ENCODE measurements at places on chromosomes 4 and X.

DNA sequence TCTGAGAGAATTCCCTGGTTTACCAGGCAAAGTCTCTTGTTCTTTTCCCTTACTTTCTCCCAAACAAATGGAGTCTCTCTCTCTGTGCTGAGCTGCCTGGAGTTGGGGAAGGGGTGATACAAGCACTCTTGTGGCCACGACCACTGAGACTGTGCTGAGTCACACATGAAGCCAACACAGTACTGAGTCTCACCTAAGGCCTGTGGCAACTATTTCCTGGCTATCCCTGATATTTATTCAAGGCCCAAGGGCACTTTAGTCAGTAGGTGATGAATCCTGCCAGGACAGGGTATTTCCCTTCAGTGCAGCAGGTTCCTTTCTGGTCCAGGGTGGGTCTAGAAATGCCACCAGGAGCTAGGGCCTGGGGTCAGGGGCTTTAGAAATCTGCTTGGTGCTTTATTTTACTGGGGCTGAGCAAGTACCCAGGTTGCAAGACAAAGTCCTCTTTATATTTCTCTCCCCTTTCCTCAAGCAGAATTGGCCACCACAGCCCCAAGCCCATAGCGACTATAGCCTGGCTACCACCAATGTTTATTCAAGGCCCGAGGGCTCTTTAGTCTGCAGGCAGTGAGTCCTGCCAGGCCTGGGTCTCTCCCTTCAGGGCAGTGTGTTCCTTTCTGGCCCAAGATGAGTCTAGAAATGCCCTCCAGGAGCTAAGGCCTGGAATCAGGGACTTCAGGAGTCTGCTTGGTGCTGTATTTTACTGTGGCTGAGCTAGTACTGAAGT, 10.5 kb downstream of the ARL13A start:
- DNase-seq, result no peak

- DNase-seq, result no peak
Measured at GRCh38 chrX:151896734-151897474, 15.8 kb upstream of the MAGEA4 start.

DNA sequence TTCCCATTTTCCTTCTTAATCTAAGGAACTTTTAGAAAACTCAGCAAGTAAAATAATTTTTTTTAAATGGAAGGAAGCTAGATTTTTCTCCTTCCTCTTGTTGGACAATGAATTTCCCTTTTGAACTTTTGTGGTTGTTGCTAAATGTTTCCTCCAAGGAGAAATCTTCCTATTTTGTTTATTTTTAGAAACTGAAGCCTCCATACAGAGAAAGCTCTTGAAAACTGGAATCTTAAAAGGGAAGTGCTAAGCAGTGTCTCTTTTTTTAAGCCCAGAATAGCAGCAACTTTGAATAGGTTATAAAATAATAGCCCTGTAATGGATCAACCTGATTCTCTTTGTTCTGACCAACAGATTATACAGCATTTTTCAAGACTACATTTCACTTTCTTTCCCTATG, 15.1 kb upstream of the DCLK2 start:
- no peak for DNase-seq

DNA sequence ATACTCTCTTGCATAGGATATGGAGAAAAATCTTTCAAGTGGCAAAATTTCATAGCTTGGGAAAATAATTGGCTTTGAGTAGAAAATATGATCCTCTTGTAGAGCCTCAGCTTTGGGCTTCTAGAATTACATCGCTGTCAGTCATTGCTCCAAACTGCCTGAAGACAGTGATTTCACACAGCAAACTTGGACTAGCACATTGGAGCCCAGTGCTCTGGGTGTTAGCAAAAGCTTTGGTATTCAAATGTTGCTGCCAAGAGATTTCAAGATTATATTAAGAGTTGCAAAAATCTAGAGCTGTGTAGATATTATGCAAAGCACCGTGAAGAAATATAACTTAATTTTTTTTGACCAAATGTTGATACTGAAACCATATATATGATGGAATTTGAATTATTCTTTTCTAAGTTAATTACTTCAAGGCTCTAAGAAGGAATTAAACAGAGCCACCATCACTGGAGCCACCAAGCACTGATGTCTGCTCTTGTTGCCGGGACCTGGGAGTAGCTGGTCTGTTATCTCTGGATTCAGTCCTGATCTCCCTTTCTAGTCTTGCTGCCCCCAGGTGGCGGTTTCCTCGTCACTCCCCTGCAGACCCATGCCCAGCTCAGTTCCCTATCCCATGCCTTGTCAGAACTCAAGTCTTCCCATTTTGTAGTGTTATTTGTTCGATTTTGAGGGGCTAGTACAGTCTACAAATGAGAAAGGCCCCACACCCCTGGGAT, 260.7 kb upstream of the SFRP2 start:
- DNase-seq, result no peak

- DNase-seq, result no peak
Measured at GRCh38 chr4:173073939-173074500, 94.6 kb upstream of the GALNT7 start.

DNA sequence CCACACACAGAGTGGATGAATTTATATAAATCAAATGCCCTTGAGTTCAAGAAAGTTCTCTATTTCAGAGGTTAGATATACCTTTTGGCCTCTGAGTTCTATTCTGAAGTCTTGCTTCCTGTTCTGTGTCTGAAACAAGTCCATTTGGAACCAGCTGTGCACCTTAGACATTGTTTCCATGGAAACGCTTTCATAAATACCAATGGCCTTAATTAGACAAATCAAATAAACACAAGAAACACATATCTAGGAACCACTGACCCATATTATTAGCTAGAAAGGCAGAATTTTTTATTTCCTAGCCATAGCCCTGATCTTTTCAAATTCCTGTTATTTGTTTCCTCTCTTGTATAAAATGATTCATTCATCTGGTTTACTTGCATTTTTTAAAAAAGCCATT, 8.4 kb upstream of the C4orf54 start:
- DNase-seq, result no peak

DNA sequence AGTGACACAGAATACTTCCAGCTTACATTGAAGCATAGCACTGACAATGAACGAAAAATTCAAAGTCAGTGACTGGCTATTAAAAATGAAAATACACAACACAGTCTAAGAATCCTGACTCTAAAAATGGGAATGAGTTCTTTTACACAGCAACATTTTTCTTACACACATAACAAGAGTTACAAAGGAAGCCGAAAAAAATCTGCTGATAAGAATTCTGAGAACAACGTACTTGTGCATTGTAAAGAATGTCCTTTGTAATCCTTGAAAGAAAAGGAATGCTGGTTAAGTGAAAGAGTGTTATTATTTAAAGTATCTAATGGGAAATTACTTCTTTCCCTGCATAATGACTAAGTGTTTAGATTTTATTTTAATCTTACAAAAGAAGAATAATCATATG, 199.4 kb downstream of the PRDM5 start:
- DNase-seq, result no peak

DNA sequence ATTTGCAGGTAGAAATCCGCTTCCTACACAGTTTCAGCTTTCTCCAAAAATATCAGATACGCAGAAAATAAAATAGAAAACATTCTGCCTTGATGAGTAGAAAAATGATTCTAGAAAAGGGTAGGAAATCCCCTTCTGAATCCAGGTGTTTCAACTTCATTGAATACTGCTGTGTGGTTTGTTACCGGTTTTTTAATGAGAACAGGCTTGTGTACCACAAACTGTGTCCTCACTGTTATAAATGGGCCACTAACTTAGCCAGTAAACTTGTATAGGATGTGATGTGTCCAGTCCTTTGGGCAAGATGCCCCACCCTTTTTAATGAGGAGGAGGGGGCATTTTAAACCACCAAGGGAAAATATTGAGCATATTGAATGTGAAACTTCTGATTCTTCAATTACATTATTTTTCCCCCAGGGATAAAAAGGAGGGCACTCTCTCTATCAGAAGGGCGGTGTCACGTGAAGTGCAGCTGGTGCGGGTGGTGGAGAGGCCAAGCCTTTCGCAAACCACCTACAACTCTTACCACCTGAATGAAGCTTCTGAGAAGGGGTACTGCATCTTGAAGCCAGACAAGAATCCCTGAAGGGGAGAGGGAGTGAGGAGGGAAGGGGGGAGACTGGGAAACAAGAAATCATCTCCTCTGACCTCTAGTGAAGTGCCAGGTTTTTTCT, 4.5 kb downstream of the CXXC4 start:
- DNase-seq, result no peak

DNA sequence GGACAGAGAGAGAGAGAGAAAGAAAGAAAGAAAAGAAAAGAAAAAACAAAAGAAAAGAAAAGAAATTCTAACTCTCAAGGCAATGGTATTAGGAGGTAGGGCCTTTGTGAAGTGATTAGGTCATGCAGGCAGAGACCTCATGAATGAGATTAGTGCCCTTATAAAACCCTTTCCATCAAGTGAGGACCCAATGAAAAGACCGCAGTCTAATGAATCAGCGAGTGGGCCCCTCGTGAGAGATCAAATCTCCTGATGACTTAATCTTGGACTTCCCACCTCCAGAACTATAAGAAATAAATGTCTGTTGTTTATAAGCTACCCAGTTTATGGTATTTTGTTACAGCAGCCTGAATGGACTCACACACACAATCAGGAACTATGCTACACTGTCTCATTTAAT, 16.9 kb downstream of the AASDH start:
- no peak for DNase-seq

- DNase-seq, result no peak
Measured at GRCh38 chr4:1839282-1839681, 16.7 kb downstream of the LETM1 start.

- no peak for DNase-seq
Measured at GRCh38 chr4:171650543-171650942, 162.7 kb upstream of the GALNTL6 start.

DNA sequence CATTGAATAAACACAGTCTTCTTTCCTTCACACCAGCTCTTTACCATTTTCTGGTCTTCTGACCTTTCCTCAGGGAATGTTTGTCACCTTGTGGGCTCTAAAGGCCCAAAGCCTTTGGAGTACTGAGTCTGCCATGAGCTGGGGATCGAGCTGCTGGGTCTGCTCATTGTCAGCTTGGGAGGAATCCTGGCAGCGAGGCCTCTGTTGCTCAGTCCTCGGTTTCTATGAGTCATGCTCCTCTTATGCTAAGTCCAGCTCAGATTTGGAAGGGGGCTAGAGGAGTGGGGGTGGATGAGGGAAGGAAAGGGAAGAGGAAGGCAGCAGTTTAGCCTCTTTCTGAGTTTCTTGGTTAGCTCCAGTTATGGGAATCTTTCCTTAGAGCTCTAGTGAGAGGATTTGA, 31.1 kb downstream of the NHSL2 start:
- no peak for DNase-seq

- DNase-seq, result no peak
Measured at GRCh38 chr4:110287130-110287529, 88.7 kb upstream of the ELOVL6 start.

- no peak for DNase-seq
Measured at GRCh38 chrX:133709501-133709900, 275.9 kb downstream of the GPC3 start.

GRCh38 chr4:25103418-25103817, 56.8 kb downstream of the SEPSECS start:
- peak; percentile 71 for DNase-seq

DNA sequence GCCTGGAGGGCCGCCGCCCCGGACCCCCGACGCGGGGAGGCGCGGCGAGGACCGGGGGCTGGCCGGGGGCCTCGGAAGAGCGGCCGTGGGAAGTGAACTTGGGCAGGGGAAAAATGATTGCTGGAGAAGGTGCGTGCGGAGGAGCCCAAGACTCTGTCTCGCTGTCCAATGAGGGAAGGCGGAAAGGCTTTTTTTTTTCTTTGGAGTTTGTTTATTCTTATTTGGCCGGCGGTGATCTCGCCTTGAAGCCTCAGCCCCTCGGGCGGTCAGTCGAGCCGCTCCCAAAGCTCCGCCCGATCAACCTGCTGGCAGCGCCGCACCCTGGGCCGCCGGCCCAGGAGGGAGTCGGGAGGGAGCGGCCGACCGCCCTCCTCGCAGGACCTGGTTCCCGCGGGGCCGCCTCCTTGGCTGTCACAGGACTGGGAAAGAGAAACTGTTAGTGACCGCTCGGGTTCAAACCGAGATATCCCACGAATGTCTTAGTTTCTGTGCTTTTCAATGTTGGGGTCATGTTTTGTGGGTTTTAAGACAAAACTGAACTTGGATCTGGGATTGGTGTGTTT, 2.5 kb downstream of the CPEB2 start:
- DNase-seq, result peak; percentile 91

- DNase-seq, result no peak
Measured at GRCh38 chr4:144705601-144706590, 59.9 kb downstream of the HHIP start.

DNA sequence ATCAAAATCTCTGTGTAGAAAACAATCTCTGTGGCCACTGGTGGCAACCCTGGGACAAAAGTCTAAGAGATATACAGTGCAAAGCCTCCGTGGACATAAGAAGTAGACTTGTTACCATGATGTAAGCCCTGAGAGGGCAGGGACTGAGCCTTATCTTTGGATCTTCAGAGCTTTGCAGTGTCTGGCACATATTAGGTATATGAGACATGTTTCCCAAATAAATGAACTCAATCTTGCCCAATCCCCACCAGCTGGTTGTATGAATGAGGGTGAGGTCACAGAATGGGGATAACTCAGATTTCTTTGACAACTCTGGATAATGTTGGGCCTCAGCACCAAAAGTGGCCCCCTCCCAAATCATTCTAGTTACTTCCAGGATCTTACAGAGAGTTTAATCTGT, 511.4 kb upstream of the DIPK2B start:
- DNase-seq, result no peak

- DNase-seq, result no peak
Measured at GRCh38 chr4:6410068-6410467, 62.3 kb downstream of the PPP2R2C start.

DNA sequence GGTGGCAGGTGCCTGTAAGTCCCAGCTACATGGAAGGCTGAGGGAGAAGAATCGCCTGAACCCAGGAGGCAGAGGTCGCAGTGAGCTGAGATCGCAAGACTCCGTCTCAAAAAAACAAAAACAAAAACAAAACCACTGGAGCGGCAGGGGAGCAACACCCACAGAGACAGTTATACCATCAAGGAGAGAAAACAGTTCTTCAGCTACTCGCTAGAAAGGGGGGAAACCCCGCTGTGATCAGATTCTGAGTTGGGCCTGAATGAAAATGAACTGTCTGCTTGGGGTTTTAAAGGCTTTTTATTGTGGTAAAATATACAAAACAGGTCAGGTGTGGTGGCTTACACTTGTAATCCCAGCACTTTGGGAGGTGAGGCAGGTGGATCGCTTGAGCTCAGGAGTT, 16.8 kb upstream of the IRAK1 start:
- DNase-seq, result no peak

DNA sequence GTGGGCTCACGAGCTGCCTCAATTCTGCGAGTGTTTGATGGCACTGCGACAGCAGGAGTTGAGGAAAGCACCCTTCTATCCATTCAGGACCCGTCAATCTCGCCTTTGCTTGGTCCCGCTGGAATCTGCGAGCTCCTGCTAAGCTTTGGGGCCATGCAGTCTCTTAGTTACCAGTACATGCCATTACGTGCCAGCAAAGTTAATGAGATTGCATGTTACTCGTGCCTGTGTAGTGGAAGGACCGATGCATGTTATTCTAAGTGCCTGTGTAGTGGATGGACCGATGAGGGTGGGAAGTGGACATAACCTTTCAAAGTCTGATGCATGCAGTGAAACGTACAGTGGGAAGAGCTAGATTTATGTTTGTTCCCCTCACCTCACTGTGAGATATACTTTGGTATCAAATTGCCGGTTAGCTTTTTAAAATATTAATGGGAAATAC, 569 bp downstream of the RPS3A start:
- DNase-seq, result no peak

GRCh38 chr4:105894660-105895582, at the start of gene NPNT:
NPNT (plus strand) TSS chr4:105895471; CDS start chr4:105895653, 182 bp downstream.
- DNase-seq, result peak; percentile 73

All from coronary artery (tissue), 2 donors.